Neural crest cell (in vitro differentiated cells): ENCODE measurements at places on chromosomes 3 and 15. TPM values are rescaled to one million over a fixed set of nuclear protein-coding genes. Genes with fewer than 3 reads are reported as not detected.
A peak's percentile ranks its signal among the peaks of the same experiment; 100 is the strongest.

- peak; percentile 43 for DNase-seq
- no peak overlapping the region for H3K4me3 ChIP-seq
- H3K27me3 ChIP-seq: no peaks in the 10 kb centered on the region
- H3K36me3 ChIP-seq: no peaks in the 10 kb centered on the region
- H3K4me1 ChIP-seq: no peaks in the 10 kb centered on the region
- H3K27ac ChIP-seq: no peak overlapping the region
Observed at GRCh38 chr3:155323063-155323666, 29.7 kb upstream of the STRIT1 start.

KNG1 gene
- not detected in 2 replicates for total RNA-seq

- DNase-seq: no peak
- no peaks in the 10 kb centered on the region for H3K27me3 ChIP-seq
- no peak overlapping the region for H3K4me3 ChIP-seq
- peaks cover 4% of the 10 kb centered on the region for H3K36me3 ChIP-seq
Observed at GRCh38 chr3:110881069-110881468, 190.5 kb upstream of the NECTIN3 start.

ROPN1B gene
- total RNA-seq: 2.0 and 2.5 TPM in 2 replicates

DNA sequence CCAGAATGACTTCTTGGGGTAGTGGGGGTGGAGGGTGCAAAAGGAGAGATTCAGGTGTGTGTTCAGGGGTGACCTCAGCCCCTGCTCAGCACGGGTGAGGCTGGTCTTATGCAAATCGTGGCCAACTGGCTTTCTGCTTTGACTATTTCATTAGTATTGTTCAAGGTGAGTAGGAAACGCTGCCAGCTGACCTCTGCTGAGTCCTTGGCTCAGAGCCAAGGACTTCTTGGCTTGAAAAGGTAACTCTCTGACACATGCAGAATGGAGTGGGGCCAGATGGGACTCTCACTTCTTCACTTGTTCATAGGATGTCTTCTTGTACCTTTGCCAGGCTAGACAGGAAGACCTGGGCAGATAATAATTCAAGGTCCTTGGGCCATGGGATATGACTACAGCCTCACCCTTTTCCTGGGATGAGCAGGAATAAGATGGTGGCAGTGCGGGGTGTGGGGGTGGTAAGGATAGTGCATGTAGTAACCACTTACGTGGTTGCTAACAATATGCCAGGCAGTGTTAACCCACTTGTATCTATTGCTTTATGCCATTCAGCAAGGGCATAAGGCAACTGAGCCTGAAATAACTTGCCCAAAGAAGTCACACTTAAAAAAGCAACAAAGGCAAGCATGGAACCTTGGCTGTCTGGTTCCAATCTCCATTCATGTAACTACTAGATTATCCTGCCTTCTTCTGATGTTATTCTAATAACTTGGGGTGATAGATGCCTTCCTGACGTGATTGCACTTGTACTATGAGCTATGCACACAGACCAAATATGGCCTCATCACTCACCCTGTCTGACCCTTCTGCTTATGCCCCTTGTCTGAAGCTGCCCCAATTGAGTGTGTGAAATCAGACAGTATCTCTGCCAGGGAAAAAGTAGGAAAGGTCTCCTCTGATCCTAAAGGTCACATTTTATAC, 193.1 kb downstream of the NR1D2 start:
- DNase-seq: no peak
- no peak overlapping the region for H3K4me3 ChIP-seq
- no peaks in the 10 kb centered on the region for H3K36me3 ChIP-seq
- no peaks in the 10 kb centered on the region for H3K4me1 ChIP-seq
- no peak overlapping the region for H3K27ac ChIP-seq

MORC1 gene
- total RNA-seq: not detected in 2 replicates

GRCh38 chr15:96494505-96494904, 164.0 kb downstream of the NR2F2 start:
- H3K4me3 ChIP-seq: peak overlapping the region; percentile 63
- no peak for DNase-seq
- peaks cover 23% of the 10 kb centered on the region for H3K4me1 ChIP-seq
- H3K27ac ChIP-seq: no peak overlapping the region

DNA sequence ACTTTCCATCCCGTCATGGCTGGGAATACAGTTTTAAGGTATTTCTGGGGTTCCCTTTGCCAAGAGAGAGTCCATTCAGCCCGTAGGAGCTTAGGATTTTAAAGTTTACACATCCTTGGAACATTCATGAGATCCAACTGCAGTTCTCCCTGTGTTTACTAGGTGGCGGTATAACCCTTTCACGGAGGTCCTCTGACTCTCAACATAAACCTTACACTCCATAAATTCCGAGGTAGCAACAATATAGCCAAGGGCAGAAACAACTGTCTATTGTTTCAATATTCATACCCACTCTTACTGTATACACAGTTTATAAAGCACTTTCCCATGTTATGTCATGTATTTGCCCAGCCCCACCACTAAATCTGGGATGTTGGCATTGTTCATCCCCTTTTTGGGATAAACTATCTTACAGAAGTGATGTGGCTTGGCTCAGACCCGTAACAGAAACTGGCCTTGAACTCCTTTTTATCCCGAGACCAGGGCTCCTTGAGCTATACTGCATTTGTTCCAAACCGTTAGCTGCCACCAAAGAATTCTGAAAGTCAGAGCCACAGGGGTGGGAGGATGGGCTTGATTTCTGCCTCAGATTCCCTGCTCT, 69.2 kb upstream of the COL6A5 start:
- H3K27me3 ChIP-seq: peaks cover 6% of the 10 kb centered on the region
- no peak overlapping the region for H3K4me3 ChIP-seq
- H3K4me1 ChIP-seq: no peaks in the 10 kb centered on the region
- H3K36me3 ChIP-seq: no peaks in the 10 kb centered on the region
- no peak overlapping the region for H3K27ac ChIP-seq

- H3K4me3 ChIP-seq: no peak overlapping the region
- no peaks in the 10 kb centered on the region for H3K36me3 ChIP-seq
- H3K27me3 ChIP-seq: peaks cover 7% of the 10 kb centered on the region
- no peak overlapping the region for H3K27ac ChIP-seq
- no peak for DNase-seq
Observed at GRCh38 chr3:194767446-194768207, 81.9 kb downstream of the FAM43A start.

LIPH gene
- total RNA-seq: not detected in 2 replicates

LRRC2 gene
- 0.12 TPM in 1 of 2 replicates, not detected in the other for total RNA-seq

DNA sequence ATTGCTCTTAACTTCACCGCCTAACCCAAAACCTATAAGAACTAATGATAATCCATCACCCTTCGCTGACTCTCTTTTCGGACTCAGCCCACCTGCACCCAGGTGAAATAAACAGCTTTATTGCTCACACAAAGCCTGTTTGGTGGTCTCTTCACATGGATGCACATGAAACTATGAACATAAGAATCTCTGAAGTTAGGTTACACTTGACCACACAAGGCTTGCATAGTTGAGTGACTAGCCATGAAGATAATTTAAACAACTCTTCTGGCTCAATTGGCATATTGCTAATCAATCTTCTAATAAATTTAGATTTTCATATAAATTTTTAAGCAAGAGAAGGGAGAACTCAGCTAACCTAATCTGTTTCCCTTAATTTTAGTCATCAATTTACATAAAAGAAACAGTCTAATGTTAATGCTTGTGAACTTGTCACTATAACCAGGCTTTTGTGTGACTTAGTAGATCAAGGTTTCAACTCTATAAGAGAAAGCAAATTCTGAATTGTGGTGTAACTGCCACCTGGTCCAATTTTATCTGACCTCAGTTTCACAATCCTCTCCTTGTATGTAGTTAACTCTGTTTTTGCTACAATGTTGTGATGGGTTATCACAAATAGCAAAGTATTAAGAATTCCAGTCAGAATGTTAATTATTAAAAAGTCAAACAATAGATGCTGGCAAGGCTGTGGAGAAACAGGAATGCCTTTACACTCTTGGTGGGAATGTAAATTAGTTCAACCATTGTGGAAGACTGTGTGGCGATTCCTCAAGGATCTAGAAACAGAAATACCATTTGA, 82.0 kb downstream of the HHLA2 start:
- H3K27me3 ChIP-seq: no peaks in the 10 kb centered on the region
- H3K4me3 ChIP-seq: no peak overlapping the region
- no peak overlapping the region for H3K27ac ChIP-seq
- DNase-seq: no peak
- no peaks in the 10 kb centered on the region for H3K36me3 ChIP-seq

- no peaks in the 10 kb centered on the region for H3K27me3 ChIP-seq
- no peak overlapping the region for H3K4me3 ChIP-seq
- peaks cover 10% of the 10 kb centered on the region for H3K4me1 ChIP-seq
- DNase-seq: no peak
- peak overlapping the region; percentile 15 for H3K27ac ChIP-seq
Observed at GRCh38 chr3:120838441-120839091, 69.4 kb upstream of the STXBP5L start.

PIF1 gene
- 53.2 and 62.7 TPM in 2 replicates for total RNA-seq

DNA sequence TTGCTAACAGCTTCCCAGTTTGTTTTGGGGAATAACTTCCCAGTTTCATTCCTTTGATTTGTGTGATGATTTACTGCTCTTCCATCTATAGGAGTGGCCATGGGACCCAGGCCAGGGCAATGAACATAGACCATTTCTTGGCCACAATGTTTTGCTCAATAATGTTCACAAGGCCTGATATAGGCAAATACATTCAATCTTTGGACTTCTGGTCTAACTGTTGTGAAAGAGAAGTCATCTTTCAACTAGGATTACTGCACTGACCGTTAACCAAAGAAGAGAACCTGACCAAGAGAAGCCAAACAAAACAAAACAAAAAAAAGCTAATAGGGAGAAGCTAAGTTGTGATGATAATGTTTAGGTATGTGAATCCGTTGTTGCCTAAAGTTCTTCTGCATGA, 221.8 kb upstream of the SUCLG2 start:
- no peaks in the 10 kb centered on the region for H3K36me3 ChIP-seq
- no peak overlapping the region for H3K4me3 ChIP-seq
- no peak overlapping the region for H3K27ac ChIP-seq
- DNase-seq: no peak

DNA sequence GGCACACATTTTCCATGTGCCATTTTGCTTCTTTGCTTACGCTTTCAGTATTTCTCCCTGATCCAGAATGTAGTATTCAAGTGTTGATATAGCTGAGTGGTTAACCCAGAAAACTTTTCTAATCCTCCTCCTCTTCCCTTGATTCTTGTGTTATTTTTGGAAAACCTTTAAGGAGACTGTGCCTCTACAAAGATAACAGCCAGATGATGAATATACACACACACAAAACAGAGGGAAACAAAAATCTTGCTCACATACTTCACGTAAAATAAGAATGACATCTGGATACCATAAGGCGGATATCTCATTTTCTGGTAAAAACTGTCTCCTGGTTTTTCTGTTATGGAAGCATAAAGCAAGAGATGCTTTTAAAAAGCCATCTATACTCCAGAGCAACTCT, 295.8 kb upstream of the THBS1 start:
- no peak overlapping the region for H3K4me3 ChIP-seq
- no peak overlapping the region for H3K27ac ChIP-seq
- H3K4me1 ChIP-seq: no peaks in the 10 kb centered on the region
- no peaks in the 10 kb centered on the region for H3K27me3 ChIP-seq
- no peak for DNase-seq

GRCh38 chr3:152430223-152431002, 161.7 kb downstream of the MBNL1 start:
- H3K27ac ChIP-seq: no peak overlapping the region
- H3K4me3 ChIP-seq: no peak overlapping the region
- H3K4me1 ChIP-seq: peaks cover 4% of the 10 kb centered on the region
- H3K36me3 ChIP-seq: peaks cover 21% of the 10 kb centered on the region

GRCh38 chr15:56538901-56539545, 74.1 kb upstream of the MNS1 start:
- peaks cover 10% of the 10 kb centered on the region for H3K4me1 ChIP-seq
- peaks cover under 1% of the 10 kb centered on the region for H3K36me3 ChIP-seq
- no peak overlapping the region for H3K4me3 ChIP-seq
- no peak overlapping the region for H3K27ac ChIP-seq
- no peaks in the 10 kb centered on the region for H3K27me3 ChIP-seq
- no peak for DNase-seq

- no peak overlapping the region for H3K27ac ChIP-seq
- no peaks in the 10 kb centered on the region for H3K27me3 ChIP-seq
- no peak overlapping the region for H3K4me3 ChIP-seq
- H3K4me1 ChIP-seq: no peaks in the 10 kb centered on the region
- peak; percentile 21 for DNase-seq
Observed at GRCh38 chr3:68878322-68878721, 54.0 kb downstream of the TAFA4 start.

DNA sequence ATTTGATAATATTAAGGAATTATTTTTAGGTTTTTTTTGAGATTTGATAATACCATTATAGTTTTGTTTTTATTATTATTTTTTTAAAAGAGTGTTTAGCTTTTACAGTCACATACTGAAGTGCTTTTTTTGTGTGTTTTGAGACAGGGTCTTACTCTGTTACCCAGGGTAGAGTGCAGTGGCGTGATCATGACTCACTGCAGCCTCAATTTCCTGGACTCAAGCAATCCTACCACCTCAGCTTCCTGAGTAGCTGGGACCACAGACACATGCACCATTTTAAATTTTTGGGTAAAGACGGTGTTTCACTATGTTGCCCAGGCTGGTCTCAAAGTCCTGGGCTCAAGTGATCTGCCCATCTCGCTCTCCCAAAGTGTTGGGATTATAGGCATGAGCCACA, 73.0 kb downstream of the SUMF1 start:
- no peaks in the 10 kb centered on the region for H3K36me3 ChIP-seq
- H3K4me1 ChIP-seq: peaks cover 9% of the 10 kb centered on the region

GRCh38 chr3:47385796-47386195, 5.0 kb downstream of the PTPN23 start:
- no peaks in the 10 kb centered on the region for H3K27me3 ChIP-seq
- no peak for DNase-seq
- H3K4me3 ChIP-seq: peak overlapping the region; percentile 35

IGSF11 gene
- 1.3 and 2.2 TPM in 2 replicates for total RNA-seq

GRCh38 chr3:23746441-23746840, 59.3 kb upstream of the UBE2E1 start:
- DNase-seq: no peak
- peaks cover 33% of the 10 kb centered on the region for H3K4me1 ChIP-seq
- H3K27me3 ChIP-seq: peaks cover 37% of the 10 kb centered on the region
- H3K4me3 ChIP-seq: no peak overlapping the region

DNA sequence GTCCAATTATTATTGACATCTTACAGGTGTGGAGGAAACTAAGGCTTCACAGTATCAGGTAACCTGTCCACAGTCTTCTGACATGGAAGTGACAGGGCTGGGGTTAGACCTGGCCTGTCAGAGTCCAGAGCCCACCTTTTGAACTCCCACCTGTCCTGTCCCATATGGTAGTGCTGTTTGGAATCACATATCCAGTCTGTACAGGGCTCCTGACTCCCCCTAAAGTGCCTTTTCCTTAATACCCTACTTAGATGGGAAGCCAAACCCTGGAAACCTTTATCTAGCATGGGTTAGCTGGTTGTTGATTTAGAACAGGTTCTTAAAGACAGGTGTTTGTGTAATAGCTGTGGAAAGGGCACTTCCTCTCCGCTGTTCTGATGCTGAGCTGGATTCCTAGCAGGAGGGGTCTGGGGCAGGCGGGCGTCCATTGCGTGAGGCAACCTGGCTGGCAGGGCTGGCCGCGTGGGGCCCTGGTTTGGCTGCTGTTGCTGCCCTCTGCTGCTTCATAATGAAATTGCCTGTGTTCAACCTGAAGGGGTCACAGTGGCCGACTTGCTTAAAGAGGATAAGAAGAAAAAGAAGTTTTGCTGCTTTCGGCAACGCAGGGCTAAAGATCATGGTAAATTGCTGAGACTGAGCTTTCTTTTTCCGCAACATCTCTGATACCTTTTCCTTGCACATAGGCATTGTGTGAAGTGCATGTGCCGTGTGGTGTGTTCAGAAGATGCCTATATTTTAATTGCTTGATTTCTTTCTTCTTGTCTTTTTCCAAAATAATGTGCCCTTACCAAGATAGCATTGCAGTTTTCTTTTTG, 136.2 kb downstream of the CHDH start:
- no peak overlapping the region for H3K27ac ChIP-seq
- H3K36me3 ChIP-seq: no peaks in the 10 kb centered on the region
- no peaks in the 10 kb centered on the region for H3K27me3 ChIP-seq
- no peaks in the 10 kb centered on the region for H3K4me1 ChIP-seq
- no peak overlapping the region for H3K4me3 ChIP-seq

KLHL40 gene
- total RNA-seq: not detected in 2 replicates
